Stimulated activated CD8-positive, alpha-beta memory T cell treated with anti-CD3 and anti-CD28 coated beads, Interleukin-4, amount 100 ng/mL, for 48 hours (primary cell): ENCODE measurements at places on chromosomes 4 and X.

- DNase-seq: no peak
Measured at GRCh38 chr4:38788317-38788716, 5.5 kb upstream of the TLR10 start.

DNA sequence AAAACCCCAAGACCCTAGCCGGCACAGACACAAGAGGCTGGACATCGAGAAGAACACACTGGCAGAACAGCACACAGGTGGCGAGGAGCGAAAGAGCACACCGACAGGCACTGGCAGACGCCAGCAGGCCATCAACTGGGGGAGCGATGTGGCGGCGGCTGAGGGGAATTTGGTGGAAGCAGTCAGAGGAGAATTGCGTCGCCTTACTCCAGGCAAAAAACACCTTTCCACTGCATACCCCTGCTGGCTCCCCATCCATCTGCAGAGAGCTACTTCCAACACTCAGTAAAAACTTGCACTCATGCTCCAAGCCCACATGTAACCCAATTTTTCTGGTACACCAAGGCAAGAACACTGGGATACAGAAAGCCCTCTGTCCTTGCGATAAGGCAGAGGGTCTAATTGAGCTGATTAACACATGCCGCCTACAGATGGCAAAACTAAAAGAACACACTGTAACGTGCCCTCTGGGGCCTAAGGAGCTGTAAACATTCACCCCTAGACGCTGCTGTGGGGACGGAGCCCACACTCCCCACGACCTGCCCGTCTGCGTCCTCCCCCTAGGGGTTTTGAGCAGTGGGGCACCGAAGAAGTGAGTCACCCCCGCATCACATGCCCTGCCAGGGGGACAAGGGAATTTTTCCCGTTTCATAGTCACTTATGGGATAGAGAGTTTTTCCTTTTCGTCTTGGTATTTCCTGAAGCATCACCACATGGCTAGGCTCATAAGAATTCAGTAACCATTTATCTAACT, 262.3 kb downstream of the KCTD8 start:
- DNase-seq: no peak

GRCh38 chr4:137470806-137471205, 61.5 kb downstream of the PCDH18 start:
- no peak for DNase-seq

DNA sequence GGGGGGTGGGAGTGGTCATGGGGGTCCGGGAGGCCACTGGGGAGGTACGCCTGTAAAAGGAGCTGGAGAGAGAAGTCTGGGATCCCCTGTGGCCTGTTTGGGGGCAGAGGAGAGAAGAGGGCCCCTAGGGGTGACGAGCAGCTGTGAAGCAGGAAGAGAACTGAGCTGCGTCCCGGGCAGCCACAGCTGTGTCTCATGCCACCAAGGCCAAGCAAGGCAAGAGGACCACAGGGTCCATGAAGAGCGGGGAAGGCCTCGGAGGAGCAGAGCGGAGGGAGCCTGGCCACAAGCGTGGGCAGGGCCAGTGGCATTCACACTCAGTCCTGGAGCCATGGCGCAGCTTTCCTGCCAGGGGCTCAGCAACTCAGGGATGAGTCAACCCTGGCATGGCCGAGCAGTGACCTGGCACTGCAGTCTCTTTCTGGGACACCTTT, 13.6 kb upstream of the NAT8L start:
- DNase-seq: no peak

GRCh38 chrX:71191248-71191647, 31.8 kb upstream of the GJB1 start:
- no peak for DNase-seq

DNA sequence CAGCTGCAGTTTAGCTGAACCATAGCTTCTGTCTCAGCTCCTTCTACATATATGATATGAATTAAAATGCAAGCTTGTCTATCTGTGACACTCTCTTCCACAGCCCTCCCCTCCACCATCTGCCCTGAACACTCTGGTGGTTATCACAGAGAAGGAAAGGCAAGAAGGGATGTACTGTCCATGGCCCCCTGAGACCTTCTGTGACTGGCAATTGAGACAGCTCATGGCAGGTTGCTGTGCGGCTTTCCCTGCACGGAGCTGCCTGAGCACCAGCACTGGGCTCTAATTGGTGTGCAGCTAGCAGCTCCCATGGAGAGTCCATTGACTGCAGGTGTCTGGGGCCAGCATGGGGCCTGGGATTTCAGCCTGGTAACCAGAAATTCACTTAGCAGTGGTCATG, 109.8 kb upstream of the ANXA3 start:
- DNase-seq: no peak

DNA sequence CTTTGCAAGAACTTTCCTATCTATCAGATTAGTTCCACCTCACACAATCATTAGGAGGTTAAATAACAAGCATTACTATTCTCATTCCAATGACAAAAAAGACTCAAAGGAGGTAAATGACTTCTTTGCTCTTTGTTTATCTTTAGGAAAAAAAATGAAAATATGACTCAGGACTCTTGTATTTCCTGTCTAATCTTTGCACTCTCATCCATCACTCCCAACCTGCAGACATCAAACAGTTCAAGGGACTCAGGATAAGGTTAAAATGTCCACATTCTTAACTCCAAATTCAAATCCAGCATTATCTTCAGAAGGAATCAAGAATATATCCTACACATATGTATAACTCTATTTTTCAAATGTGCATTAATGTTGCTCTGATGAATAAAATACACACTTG, 139.6 kb downstream of the UNC5C start:
- no peak for DNase-seq

GRCh38 chr4:113958766-113959538, 20.5 kb downstream of the ARSJ start:
- no peak for DNase-seq

- no peak for DNase-seq
Measured at GRCh38 chr4:91257721-91258120, 1046.0 kb upstream of the GRID2 start.

- DNase-seq: no peak
Measured at GRCh38 chr4:15920723-15921591, 17.6 kb downstream of the FGFBP1 start.

GRCh38 chrX:6432226-6432625, 102.7 kb downstream of the VCX3A start:
- no peak for DNase-seq

GRCh38 chrX:9955506-9955905, 11.7 kb upstream of the CLDN34 start:
- no peak for DNase-seq

DNA sequence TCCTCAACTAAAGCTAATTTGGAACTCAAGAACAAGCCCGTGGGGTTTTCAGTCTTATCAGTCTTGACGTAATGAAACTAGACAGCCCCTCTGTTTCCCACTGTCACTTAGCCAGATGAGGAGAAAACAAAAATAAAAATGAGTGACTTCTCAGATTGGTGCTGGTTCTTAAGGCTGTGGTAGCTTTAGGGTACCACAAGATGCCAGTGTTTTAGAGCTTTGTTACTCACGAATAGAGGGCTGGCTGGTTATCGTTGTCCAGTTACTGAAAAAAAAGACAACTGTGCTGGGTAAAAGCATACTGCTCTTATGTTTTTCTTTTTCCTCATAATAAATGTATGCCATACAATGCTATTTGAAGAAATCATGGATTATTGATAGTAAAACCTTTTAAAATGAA, 796.7 kb downstream of the RAPGEF2 start:
- no peak for DNase-seq

- no peak for DNase-seq
Measured at GRCh38 chr4:147605499-147605898, 11.7 kb upstream of the TMEM184C start.

DNA sequence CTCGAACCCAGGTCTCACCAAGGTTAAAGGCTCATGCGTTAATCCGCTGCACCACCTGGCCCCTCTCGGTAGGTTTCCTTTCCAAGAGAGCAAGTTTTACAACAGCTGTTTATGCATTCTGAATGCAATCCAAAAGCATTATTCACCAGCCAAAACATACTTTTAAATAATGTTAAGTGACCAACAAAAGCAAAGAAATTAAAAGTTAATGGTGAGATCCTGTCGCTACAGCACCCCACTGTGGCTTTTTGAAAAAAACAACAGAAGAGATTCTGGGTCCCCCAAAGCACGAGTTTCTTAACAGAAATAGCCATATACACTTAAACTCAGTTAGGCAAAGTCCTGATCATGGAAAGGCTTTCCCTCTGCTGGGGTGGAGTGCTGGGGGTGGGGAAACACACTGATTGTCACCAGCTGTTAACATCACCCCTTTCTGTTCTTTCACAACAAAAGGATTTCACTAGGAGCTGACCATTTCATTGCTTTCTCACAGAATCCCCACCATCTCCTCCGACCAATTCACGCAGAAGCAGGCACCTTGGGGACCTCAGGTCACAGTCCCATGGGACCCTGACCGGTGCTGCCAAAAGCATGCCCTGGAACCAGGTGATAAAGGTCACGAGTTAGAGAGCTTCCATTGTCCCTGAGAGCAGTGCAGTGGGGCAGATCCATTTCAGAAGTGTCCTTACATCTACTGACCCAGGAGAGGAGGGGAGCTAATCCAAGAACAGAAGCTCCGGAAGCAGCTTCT, 51.2 kb downstream of the ZNF827 start:
- no peak for DNase-seq

DNA sequence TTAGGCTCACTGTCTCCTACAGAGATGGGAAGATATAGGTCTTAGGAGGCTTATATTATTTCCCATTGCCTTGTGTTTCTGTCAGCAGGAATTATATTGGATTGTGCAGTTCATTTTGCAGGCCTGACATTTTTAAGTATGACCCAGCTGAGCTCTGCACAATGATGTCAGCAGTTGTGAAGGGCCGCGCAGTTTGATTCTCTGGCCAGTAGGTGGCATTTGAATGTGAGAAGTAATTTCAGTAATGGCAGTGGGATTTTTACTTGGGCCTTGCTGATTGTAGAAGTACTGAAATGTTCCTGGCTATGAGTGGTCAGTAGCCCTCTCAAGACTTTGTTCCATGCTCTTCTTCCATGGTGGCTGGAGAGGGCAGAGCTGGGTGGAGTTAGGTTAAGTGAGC, 247.2 kb upstream of the MTMR8 start:
- peak; percentile 19 for DNase-seq
